GM23248 (cell line): ENCODE measurements at places on chromosomes 7 and 10. TPM values are rescaled to one million over a fixed set of nuclear protein-coding genes. Genes with fewer than 3 reads are reported as not detected.

The MEIG1 gene
- total RNA-seq, result not detected in 2 replicates

The FRMPD2 gene
- total RNA-seq, result not detected in 2 replicates

The RARRES2 gene
- not detected in 2 replicates for total RNA-seq

The PLAC9 gene
- total RNA-seq, result 8.8 and 19.6 TPM in 2 replicates

DNA sequence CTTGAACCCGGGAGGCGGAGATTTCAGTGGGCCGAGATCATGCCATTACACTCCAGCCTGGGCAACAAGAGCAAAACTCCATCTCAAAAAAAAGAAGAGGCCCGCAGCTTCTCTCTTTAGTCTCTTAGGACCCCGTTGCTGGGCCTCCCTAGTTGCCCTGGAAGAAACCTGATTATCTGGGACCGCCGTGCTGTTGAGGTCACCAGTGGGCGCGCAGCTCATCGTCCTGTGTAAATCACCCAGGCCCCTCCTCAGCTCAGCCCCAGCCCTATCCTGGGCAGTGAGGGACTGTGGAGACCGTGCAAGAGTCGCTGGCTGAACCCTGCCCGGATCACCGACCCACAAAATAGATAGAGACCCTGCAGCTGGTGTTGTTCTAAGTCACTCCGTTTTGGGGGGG lies 85.0 kb downstream of the UNCX start:
- no peak for DNase-seq

GRCh38 chr7:68015978-68016532 lies 1019.4 kb downstream of the TYW1 start:
- no peak for DNase-seq

GRCh38 chr10:114376523-114376922 lies 27.8 kb downstream of the AFAP1L2 start:
- DNase-seq, result no peak

GRCh38 chr7:74256491-74257408 lies 2.6 kb upstream of the RFC2 start:
- DNase-seq, result peak; percentile 86

GRCh38 chr10:69092959-69093850 lies 5.3 kb downstream of the SRGN start:
- peak; percentile 84 for DNase-seq

DNA sequence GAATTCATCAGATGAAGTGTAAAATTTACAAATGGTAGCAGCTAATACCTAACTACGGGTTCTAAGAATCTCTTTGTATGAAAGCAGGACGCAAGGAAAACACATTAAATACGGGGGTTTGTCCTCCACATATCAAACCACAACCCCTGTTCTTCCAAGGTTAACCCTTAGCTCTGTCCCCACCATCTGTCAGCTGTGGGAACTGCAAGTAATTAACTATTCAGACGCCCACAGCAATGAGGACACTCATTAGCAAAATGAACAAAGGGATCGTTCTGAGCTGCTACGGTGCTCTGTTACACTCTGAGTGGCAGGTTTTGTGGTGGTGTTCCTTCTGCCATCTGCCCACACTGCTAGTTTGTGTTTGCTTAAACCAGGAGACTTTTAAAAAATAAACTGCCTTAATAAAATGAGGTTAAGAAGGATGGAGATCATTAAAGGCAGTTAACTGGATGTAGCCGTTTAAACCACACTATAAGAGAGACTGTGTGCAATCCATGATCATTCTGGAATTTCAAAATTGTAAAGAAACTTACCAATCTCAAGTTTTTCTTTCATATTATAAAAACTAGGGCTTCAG lies 51.4 kb downstream of the C10orf67 start:
- DNase-seq, result peak; percentile 37

DNA sequence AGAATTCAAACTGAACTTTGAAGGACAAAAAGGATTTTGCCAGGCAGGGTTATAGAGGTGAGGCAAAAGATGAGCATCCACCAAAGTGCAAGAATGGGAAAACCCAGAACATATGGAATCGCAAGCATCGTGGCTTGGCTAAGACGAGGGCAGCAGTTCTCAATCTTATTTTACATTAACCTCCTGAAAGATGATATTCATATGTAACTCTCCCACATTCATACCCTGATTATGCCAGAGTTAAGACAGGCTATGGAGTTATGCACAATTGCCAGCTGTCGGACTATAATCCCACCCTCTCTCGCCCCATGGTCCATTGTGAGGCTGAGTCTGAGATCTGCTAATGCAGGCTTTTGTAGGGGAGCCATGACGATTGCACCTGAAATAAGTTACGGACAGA lies 21.2 kb upstream of the ASAH2 start:
- DNase-seq, result no peak

- peak; percentile 1 for DNase-seq
Measured at GRCh38 chr10:61398366-61399129, 54.6 kb downstream of the TMEM26 start.

GRCh38 chr7:150982351-150982750 lies 4.2 kb upstream of the KCNH2 start:
- no peak for DNase-seq
